ENCODE measurements at places on chromosomes 11 and 22.

- DNase-seq = no peak
These were observed 14.4 kb downstream of the ETS1 start for GRCh38 chr11:128572965-128573364.

DNA sequence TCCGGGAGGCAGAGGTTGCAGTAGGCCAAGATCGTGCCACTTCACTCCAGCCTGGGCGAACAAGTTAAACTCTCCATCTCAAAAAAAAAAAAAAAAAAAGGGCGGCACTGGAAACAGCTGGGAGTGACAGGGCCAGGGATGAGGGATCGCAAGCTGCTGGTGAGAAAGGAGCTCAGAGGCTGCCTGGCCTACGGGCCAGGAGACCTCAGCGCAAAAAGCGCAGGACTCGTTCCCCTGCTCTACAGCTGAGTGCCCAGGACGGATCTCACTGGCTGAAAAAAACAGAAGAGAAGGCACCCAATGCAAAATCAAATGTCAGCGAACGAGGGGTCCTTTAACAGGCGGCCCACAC, 650 bp upstream of the NUP50 start:
- DNase-seq = no peak

- no peak for DNase-seq
These were observed 27.5 kb upstream of the FBXO3 start for GRCh38 chr11:33801821-33802193.

- DNase-seq = no peak
These were observed 73.0 kb downstream of the TENM4 start for GRCh38 chr11:79367844-79368243.

- no peak for DNase-seq
These were observed 602 bp upstream of the INPP5J start for GRCh38 chr22:31122196-31122531.

- no peak for DNase-seq
These were observed 28.3 kb upstream of the APOA1 start for GRCh38 chr11:116865696-116866095.

DNA sequence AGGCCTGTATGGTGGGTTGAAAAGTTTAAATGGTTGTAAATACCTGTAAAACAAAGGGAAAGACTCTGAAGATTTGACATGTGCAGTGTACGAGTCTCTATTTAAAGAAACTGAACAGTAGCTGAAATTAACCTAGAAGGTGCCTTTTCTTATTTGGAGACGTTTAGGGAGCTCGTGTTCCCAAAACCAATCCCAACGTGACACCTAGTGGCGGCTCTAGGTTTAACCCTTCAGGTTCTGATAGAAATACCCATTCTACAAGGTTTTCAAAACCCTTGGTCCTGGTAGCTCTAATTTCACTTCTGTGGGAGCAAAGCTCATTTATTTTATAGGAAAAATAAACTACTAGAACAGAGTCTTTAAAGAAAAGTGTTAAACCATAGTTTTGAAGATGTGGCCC, 258.3 kb downstream of the LRRC4C start:
- no peak for DNase-seq

DNA sequence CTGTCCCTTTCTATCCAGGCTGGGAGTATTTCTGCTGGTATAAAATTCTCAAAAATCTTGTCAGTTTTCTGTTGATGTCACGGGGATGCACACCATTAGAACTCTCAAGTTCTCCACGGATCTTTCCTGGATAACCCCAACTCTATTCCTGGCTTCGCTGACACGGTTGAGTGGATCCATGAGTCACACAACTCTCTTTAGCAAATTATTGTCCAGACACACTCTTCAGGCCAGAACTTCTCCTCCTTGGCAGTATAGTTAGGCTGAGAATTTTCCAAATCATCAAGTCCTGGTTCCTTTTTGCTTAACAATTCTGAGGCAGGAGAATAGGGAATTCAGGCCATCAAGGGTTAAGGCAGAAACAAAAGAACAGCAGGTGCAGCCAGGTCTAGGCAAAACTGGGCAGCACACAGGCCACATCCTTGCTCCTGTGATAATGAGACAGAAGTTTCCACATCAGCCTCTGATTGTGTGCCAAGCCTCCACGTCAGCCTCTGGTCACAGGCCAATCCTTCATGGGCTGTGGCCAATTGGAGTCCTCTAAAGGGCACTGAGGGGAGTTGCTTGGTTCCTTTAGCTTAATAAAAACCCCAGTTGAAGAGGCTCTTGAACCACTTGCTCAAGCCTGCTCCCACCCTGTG, 5.7 kb upstream of the ACAT1 start:
- no peak for DNase-seq

DNA sequence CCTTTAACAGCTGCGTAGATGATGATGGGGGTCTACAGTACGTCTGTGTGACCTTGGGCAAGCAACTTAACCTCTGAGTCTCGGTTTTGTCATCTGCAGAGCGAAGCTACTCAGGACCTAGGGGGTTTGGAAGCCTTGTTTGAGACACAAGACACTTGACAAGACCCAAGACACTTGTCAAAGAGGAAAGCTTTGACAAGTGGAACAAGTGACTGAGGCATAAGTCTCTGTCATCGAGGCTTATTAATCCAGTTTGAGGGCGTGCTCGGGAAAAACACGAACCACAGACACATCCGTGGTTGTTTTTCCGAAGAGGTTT, 732 bp upstream of the PC start:
- no peak for DNase-seq

DNA sequence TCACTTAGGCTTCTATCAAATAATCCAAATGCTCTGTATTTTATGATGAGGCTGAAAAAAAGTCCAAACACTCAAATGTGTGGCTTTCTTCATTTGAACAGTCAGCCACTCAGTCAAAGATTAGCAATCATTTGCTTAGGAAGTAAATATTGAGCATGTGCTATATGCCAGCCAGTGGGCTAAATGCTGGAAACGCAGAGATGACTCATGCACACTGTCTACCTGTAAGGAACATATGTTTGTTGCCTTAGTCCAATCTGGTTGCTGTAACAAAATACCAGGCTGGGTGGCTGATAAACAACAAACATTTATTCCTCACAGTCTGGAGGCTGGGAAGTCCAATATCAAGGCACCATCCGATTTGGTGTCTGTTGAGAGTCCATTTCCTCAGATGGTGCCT, 617.3 kb downstream of the NTM start:
- DNase-seq = no peak

- DNase-seq = no peak
These were observed 16.7 kb upstream of the UCP3 start for GRCh38 chr11:74025467-74026166.

- no peak for DNase-seq
These were observed 37.1 kb downstream of the TAF1D start for GRCh38 chr11:93704237-93704636.

- DNase-seq = no peak
These were observed 18.5 kb downstream of the ENDOD1 start for GRCh38 chr11:95108159-95108611.

DNA sequence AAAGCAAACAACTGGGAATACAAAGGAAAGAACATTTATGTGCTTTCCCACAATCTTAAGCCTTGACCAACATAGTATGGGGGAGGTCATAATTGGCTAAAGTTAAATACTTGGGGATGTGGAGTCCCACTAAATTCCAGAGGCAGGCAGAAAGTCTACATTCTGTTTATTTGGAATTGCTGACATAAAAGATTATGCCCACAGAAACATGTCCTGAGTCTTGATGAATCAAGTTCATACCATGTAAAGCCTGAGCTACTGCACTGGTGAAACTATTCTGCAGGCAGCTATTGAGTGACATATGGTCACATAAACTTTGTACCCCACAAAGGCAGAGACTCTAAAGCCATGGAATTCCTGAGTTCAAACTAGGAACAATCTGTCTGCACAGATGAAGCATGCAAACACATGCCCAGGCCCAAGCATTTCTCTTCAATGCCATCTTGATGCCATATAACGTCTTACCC, 69.9 kb upstream of the CHRM4 start:
- DNase-seq = no peak

GRCh38 chr11:121451178-121451985, 732 bp upstream of the SORL1 start:
- DNase-seq = no peak

DNA sequence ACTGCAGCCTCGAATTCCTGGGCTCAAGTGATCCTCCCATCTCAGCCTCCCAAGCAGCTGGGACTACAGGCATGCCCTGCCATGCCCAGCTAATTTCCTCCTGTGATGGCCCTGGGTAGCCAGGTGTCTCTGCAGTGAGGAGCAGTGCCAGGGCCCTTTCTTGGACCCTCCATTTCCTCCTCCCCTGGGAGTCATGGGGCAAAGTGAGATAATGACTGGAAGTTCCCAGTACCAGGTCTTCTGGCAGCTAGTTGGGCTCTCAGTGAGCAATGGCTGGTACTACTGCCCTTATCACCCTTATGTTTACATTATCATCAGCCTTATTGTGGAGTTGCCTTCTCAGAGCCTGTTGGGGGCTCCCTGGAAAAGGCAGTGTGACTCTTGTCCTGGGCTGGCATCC, 17.6 kb downstream of the DAGLA start:
- DNase-seq = no peak

DNA sequence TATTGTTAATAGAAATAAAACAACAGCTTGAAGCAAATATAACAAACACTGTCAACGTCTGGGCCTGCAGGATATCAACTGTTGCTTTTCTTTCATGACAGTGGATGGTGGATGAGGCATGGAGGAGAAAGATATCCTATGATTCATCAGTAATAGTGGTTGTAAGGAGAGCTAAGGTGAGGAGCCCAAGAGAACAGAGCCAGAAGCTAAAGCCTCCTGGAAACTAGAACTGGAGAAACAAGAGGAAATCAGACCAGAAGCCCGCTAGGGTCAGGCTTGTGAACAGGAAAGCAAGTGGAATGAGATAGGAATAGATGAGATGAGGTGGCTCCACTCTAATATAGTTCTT, 37.7 kb upstream of the MMP12 start:
- no peak for DNase-seq

GRCh38 chr11:102293873-102294601, 23.2 kb upstream of the BIRC3 start:
- DNase-seq = no peak

DNA sequence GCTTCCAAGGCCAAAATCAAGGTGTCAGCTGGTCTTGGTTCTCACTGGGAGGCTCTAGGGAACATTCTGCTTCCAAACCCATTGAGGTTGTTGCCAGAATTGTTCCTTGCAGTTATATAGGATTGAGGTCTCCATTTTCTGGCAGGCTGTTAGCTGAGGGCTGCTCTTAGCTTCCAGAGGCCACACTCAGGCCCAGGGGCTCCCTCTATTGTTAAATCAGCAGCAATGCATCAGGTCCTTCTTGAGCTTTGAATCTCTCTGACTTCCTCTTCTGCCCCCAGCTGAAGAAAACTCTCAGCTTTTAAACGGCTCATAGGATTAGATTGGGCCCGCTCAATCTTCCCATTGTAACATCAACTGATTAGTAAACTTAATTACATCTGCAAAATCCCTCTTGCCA, 39.3 kb upstream of the BSX start:
- no peak for DNase-seq

GRCh38 chr22:31968022-31968421, 23.7 kb downstream of the YWHAH start:
- DNase-seq = no peak

- DNase-seq = no peak
These were observed 27.2 kb downstream of the CERK start for GRCh38 chr22:46710806-46711205.

GRCh38 chr11:44997566-44997965, 46.9 kb upstream of the TP53I11 start:
- no peak for DNase-seq

DNA sequence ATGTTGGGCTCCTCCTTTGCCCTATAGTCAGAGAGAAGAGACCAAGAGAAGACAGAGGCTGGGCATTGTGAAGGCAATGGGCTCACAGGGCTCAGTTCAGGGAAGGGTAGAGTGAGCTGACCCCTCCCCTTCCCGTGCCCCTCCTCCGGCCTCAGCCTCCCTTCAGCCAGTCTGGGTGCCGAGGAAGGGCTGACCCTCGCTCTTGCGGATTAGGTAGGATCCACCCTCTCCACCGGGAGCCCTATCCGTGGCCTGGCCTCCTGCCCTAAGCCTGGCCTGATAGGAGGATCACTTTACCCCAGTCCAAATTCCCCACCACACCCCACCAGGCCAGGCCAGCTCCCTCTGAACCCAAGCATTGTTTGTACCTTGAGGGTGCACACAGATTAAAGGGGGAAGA, 1.8 kb upstream of the PPP1R14B start:
- no peak for DNase-seq

DNA sequence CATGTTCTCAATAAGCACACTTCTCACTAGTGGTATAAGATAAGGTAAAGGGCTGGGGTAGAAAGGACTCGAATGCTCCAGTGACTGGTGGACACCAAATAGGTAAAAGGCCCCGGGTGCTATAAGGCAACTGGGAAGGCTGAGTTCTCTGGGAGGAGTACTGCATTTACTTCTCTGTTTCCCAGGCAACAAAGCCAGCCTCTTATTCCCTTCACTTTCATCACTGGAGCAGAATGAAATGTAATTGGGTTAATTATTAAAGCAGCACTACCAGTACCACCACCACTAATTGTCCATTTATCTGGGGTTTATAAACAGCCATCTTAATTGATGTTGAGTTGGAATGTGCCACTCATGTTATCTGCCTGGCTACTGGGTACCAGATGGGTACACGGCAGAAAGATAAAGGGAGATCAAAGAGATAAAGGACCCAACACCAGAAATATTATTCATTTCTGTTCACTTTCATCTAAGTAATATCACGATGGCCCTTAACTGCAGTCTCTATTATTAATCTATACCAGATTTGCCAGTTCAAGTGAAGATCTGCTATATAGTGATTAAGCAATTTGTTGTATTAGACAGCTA, 94.4 kb upstream of the CHRM4 start:
- no peak for DNase-seq

- no peak for DNase-seq
These were observed 43.6 kb upstream of the DBX1 start for GRCh38 chr11:20203831-20204230.

- DNase-seq = no peak
These were observed 9.4 kb downstream of the OR8B12 start for GRCh38 chr11:124534051-124534450.

GRCh38 chr11:2134022-2135010, 4.9 kb downstream of the IGF2 start:
- DNase-seq = no peak

GRCh38 chr11:119335091-119335654, 846 bp downstream of the RNF26 start:
- no peak for DNase-seq

DNA sequence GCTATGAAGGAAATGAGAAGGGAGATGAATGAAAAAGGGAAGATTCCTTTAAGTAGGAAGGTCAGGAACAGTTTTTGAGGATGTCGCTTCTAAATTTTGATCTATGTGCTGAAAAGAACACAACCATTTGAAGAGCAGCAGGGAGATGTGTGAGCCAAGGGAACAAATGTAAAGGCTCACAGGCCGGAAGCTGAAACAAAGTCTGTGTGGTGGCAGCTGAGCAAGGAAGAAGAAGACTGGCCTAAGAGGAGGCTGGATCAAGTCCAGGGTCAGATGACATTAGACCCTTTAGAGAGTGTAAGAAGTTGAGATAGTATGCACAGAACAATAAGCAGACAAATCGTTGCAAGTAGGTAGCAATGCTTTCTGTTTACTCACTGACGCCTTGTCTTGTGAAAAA, 1631.4 kb upstream of the TENM4 start:
- no peak for DNase-seq

Data from stimulated activated CD4-positive, alpha-beta T cell treated with anti-CD3 and anti-CD28 coated beads, TNF-alpha, amount 100 ng/mL, for 1 hour (primary cell).